ENCODE measurements at places on chromosomes 2 and 18.

GRCh38 chr2:37585295-37585908, 86.0 kb downstream of the CDC42EP3 start:
- no peak overlapping the region for H3K27ac ChIP-seq
- H3K27me3 ChIP-seq = no peaks in the 10 kb centered on the region
- peaks cover 8% of the 10 kb centered on the region for H3K4me1 ChIP-seq
- DNase-seq = no peak
- no peaks in the 10 kb centered on the region for H3K36me3 ChIP-seq
- H3K4me3 ChIP-seq = no peak overlapping the region

- no peak overlapping the region for H3K27ac ChIP-seq
- DNase-seq = no peak
- peaks cover 8% of the 10 kb centered on the region for H3K4me1 ChIP-seq
- H3K27me3 ChIP-seq = no peaks in the 10 kb centered on the region
- no peaks in the 10 kb centered on the region for H3K36me3 ChIP-seq
- no peak overlapping the region for H3K4me3 ChIP-seq
Measured at GRCh38 chr2:227759411-227760118, 13.9 kb downstream of the SCYGR8 start.

DNA sequence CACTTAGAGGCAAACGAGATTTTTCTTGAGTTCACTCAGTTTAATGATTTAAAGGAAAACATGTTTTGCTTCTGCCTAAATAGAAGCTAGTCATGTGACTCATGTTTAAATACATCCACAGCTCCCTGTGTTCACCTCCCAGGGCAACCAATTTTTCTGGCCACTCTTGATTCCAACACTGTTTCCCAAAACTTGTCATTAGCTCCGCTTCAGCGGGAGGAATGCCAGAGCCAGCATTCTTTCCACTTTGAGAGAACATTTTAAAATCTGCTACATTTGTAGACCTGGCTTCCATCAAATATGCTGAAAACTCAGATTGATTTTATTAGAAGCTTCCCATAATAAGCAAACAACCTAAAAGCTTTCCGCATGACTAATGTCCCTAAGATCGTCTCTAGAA, 2.8 kb upstream of the CYS1 start:
- no peak overlapping the region for H3K27ac ChIP-seq
- peaks cover 30% of the 10 kb centered on the region for H3K27me3 ChIP-seq
- DNase-seq = no peak
- H3K4me1 ChIP-seq = no peaks in the 10 kb centered on the region
- H3K4me3 ChIP-seq = no peak overlapping the region

- H3K27ac ChIP-seq = no peak overlapping the region
- DNase-seq = peak; percentile 70
- peak overlapping the region; percentile 43 for H3K4me3 ChIP-seq
- peaks cover 57% of the 10 kb centered on the region for H3K27me3 ChIP-seq
Measured at GRCh38 chr18:37362158-37362890, 203.3 kb downstream of the CELF4 start.
